Stimulated activated CD8-positive, alpha-beta memory T cell treated with anti-CD3 and anti-CD28 coated beads, Interleukin-12 subunit alpha, Interleukin-12 subunit beta, amount 100 ng/mL, for 4 hours (primary cell): ENCODE measurements at places on chromosomes 3 and 15.

- DNase-seq: no peak
Observed at GRCh38 chr3:128572644-128573105, 77.9 kb downstream of the RPN1 start.

DNA sequence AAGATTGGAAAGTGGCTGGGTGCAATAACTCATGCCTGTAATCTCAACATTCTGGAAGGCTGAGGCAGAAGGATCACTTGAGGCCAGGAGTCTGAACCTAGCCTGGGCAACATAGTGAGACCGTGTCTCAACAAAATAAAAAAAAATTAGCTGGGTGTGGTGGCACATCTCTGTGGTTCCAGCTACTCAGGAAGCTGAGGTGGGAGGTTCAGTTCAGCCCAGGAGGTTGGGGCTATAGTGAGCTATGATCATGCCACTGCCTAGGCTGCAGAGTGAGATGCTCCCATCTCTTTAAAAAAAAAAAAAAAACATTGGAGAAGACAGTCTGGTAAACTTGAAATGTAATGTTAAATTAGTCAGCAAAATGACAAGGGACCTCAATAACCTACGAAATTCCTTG lies 57.9 kb downstream of the STAG1 start:
- no peak for DNase-seq

GRCh38 chr3:10292505-10293419 lies at the start of gene GHRL:
Gene GHRL (minus strand): TSS chr3:10292947. CDS start chr3:10290180, 2,767 bp downstream.
- no peak for DNase-seq

GRCh38 chr15:34732430-34732829 lies 22.4 kb downstream of the GJD2 start:
- no peak for DNase-seq

DNA sequence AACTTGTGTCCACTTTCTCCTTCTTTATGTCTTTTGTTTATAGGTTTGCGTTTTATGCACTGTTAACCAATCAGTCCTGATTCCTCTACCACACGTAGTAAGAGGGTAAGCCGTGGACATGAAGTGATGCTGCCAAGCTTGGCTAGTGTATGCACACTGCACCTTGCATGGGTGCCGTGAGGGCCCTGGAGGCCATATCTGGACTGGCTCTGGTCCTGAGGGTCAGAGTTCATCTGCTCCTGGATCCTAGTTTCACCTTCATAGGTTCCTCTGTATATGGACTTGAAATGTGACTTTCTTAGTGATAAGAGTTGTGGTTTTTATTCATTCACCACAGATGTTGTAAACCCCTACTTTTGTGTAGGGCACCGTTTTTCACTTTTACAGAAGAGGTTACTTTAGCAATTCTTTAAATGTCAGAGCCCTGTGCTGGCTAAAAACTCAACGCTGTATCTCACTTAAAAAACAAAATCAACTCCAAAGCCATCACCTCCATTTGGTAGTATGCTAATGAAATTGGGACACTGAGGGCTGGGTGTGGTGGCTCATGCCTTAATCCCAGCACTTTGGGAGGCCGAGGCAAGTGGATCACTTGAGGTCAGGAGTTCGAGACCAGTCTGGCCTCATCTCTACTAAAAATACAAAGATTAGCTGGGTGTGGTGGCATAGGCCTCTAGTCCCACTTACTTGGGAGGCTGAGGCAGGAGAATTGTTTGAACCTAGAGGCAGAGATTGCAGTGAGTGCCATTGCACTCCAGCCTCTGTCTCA lies 22.9 kb downstream of the SIAH2 start:
- no peak for DNase-seq

GRCh38 chr3:38226273-38226672 lies 39.3 kb upstream of the SLC22A13 start:
- no peak for DNase-seq

- DNase-seq: peak; percentile 75
Observed at GRCh38 chr3:20039765-20040547, at the start of gene KAT2B. Gene KAT2B (plus strand): TSS chr3:20040446. CDS start chr3:20040478, 32 bp downstream.

DNA sequence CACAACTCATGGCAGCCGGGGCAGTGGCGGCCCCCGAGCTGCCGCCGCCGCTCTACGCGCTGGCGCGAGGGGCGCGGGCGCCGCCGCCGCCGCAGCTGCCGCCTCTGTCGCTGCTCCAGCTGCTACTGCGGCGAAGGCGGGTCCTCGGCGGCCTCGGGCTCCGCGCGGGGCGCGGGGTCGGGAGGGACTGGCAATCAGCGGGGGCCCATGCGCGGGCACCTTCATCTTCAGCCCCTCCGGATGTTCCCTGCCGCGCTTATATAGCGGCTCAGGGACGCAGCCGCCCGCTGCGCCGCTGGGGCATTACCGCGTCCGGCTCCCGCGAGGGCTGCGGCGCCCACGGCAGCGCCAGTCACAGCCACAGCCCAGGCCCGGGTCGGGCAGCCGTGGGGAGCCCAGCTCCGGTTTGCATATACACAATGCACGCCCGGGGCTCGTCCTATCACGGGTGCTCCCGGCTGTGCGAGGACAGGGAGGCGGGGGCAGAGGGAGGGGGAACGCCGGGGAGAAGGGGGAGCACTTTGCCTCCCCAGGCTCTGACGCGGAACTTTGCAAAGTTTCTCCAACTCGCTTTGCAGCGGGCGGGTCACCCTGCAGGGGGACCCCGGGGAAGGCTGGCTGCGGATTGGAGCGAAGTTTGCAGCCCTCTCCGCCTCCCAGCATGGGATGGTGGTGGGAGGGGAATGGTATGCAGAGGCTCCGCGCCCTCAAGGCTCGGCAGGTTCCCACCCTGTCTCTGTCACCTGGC lies at the start of gene VGLL3:
VGLL3 (minus strand) TSS at position 416 of the 748 bp plus-strand sequence; CDS start at position 10, 406 bp downstream.
- DNase-seq: no peak

DNA sequence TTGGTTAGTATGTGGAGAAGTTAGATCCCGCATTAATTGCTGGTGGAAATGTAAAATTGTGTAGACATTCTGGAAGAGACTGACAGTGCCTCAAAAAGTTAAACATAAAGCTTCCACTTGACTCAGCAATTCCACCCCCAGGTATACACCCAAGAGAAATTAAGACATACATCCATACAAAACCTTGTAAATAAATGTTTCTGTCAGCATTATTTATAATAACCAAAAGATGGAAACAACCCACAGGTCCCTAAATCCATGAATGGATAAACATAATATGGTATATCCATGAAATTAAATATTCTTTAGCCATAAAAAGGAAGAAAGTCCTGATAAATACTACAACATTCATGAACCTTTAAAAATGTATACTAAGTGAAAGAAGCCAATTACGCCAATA lies 817.4 kb downstream of the NTRK3 start:
- no peak for DNase-seq

DNA sequence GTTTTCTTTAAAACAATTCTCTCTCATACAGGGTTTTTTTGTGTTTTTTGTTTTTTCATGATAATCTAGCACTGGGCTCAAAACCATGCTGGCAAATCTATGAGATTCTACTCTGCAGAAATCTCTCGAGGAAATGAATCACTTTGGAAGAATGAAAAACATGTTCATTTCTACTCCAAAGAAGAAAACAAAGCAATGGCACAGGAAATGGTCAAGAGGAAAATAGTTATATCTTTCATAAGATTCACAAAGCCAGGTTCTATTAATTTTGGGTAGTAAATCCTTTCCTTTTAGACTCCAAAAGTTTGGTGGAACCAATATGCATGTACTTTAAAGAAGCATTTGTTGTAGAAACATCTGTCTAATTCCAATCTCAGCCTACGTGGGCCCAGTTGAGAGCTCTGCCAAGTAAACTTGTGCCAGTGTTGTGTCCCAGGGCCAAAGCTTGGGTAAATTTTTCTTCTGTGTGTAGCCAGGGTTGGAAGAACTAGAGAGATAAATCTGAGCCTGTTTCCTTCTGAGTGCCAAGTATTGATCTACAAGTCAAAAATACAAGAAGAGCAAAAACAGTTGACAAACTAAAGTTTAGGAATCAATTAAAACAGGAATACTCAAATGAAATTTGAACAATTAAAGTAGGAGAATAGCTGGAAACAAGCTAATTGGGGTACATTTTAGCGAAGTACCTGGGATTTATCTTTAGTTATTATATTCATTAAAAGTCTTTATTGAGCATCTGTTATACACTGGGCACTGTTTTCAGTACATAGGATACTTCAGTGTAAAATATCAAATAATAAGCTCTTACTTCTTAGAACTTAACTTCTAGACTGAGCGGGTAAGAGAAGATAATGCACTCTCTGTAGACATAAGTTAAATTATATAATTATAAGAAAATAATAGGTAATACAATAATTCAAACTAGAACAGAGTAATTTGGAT lies 657.5 kb upstream of the NECTIN3 start:
- no peak for DNase-seq

- no peak for DNase-seq
Observed at GRCh38 chr3:98917608-98918007, 16.1 kb upstream of the DCBLD2 start.

DNA sequence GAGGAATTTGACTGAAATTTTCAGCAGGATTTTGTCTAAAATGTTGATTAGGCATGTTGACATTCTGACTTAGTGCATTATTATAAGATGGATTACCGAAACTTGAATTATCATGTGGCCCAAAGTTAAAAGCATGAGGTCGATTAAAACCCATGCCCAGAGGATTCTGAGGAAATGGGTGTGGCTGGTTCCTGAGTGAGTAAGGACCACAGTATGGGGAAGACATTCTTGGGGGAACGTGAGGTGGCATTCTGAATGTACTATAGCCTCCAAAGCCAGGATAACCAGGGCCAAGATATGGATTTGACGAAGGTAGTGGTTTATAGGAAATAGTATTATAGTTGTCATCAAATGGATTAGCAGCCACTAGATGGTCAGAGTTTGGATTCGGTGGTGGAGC lies 38.7 kb upstream of the DNAAF4 start:
- no peak for DNase-seq

DNA sequence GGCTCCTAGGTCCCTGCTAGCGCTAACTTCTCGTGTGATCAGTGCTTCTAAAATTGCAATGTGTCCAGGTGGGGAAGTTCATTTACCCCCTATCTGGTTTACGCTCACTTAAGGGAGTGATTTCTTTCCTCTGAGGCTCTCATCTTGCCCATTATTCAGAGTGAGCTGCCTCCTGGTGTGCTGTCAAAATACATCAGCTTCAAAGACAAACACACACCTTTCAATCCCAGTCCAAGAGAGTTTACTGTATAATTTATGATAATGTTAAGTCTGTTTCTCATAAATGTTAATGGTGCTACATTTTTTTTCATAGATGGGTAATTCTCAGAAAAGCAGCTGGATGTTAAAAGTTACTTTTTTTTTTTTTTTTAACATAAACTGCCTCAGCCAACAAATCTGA lies 112.3 kb downstream of the RORA start:
- DNase-seq: no peak

DNA sequence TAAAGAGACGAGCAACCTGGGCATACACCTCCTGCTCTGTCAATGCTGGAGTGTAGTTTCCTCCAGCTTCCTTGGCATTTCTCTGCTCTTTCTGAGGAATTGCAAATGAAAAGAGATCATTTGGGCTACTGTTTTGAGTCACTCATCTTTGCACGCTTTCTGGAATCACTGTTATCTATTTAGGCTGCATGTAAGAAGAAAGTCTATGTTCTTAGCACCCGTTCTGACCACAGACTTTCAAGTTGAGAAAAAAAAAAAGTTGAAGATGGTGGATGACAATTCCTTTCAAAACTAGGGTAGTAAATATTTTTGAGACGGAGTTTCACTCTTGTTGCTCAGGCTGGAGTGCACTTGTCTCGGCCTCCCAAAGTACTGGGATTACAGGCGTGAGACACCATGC lies 41.3 kb downstream of the SIN3A start:
- no peak for DNase-seq

DNA sequence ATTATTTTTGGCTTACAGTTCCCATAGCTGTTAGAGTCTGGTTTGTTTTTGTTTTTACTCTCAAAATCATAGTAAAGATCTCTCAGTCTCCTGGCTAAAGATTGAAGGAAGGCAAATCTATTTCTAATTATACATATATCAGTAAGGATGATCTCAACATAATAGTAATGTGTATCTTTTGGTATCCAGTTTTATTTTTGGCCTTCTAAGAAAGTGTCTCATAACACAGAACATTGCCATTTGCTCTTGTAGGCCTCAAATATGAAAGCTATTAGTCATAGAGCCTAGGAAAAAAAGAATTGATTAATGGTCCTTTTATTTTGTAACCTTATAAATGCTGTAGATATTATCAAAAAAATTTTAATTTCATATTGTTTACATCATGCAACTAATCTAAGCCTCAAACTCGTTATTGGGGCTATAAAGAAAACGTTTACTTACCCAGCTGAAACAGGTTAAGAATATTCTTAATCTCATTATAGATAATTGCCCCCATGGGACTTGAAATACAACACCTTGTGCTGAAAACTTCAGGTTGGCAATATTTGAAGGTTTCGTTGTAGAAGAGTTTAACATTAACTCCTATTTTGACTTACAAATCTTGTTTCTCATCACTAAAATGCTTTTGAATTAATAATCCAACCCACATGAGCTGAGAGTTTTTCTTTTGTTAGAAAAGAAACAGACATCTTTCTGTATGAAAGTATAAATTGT lies 16.7 kb downstream of the FBXO45 start:
- DNase-seq: no peak

GRCh38 chr15:47209591-47209990 lies 507.7 kb upstream of the SEMA6D start:
- no peak for DNase-seq

GRCh38 chr3:12734960-12735359 lies 24.1 kb downstream of the TMEM40 start:
- no peak for DNase-seq

- DNase-seq: no peak
Observed at GRCh38 chr3:65485826-65486469, 552.8 kb downstream of the MAGI1 start.

- no peak for DNase-seq
Observed at GRCh38 chr15:36428102-36428845, 151.2 kb upstream of the CDIN1 start.

- DNase-seq: no peak
Observed at GRCh38 chr3:77682162-77682561, 642.3 kb downstream of the ROBO2 start.

DNA sequence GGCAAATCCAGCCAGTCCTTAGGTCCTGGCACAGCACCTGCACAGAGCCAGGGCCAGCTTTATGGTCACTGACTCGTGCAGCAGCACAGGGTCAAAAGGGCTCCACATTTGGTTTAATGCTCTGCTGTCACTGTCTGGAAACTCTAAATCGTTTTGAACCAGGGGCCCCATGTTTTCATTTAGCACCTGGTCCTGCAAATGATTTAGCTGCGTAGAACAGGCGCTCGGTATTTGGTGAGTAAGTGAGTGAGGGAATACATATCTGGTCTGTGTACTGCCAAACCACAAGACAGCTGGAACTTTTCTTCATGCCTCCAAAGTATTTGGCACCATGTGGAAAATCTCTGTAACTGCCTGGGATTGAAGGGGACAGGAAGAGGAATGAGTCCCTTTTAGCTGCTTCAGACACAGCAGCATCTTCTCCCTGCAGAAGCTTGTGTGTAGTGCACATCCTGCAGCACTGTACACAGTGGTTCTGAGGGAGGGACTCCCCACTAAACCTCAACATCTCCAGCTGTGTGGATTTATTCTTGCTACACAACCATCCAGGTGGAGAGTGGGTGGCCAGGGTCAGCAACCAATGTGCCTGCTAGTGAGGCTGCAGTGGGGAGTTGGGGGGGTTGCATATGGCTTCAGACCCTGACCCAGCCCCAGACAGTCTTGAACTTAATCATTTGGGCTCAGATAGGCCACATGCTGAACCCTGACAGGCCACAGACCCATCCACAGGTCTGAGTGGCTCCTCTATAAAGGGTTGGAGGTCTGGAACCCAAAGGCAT lies 1.1 kb downstream of the SH2D7 start:
- DNase-seq: no peak

- no peak for DNase-seq
Observed at GRCh38 chr3:142953443-142953842, 10.0 kb downstream of the PAQR9 start.

- no peak for DNase-seq
Observed at GRCh38 chr15:38860674-38861073, 296.1 kb upstream of the RASGRP1 start.
